ENCODE measurements at places on chromosomes 3 and 15.

GRCh38 chr15:74399511-74400312 lies 32.3 kb upstream of the CYP11A1 start:
- no peak for DNase-seq

GRCh38 chr3:87227104-87227834 lies at the start of gene CHMP2B:
TSS of gene CHMP2B (plus strand) at chr3:87227309. CDS start at chr3:87227523, 214 bp downstream.
- peak; percentile 86 for DNase-seq

DNA sequence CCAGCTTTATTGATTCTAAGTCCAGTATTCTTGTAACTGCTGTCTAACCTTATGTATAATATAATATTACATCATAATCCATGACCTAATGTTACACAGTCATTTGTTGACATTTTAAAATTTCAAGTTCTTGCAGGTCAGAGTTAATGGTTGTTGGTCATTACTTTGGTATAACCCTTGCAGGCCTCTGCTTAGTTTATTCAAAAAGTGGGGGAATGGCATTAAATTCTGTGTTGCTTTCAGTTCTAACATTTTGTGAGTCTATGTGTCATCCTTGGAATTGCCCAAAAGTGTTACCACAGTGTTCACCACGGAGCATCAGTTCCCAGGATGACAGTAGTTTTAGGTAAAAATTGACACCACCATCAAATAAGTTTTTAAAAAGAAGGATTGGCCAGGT lies 174.8 kb upstream of the BCL6 start:
- DNase-seq = no peak

DNA sequence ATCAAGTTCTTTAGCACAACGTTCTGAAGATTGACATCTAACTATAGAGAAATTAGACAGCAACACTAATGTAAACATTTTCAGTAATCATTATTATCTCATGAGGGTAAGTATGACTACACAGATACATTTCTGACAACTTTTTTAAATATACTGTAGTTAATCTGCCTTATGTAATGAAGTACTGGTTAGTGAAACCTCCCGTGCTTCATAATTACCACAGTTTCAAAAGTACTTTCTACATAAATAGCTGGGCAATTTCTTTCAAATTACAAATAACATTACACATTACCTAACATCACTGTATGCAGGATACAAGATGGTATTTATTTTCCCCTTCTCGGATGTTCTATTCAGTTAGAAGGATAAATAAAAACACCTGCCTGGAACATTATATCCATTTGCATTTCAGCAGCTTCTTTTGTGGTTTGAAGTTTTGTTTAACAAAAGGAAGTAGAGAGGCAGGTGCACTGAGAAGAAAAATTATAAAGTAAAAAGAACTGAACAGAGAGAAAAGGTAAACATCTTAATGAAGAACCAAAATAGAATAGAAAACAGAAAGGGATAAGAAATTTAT lies 1241.5 kb upstream of the GBE1 start:
- no peak for DNase-seq

DNA sequence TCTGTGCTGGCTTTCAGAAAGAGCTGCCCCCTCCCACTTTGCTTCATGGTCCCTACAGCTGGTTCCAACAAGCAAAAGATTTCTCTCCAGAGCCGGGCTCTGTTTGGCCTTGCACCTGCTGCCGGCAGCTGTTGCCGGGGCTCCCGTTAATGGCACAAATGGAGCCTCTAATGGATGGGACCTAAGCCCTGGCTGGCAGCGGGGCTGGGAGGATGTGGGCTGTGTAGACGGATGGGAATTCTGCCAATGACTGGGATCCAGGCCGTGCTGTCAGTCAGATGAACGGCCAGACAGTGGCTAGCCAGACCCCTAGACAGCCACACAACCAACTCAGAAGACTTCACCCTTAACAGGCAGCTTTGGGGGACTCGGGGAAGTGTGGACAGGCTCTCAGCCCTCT lies 88.0 kb downstream of the RPLP1 start:
- DNase-seq = no peak

DNA sequence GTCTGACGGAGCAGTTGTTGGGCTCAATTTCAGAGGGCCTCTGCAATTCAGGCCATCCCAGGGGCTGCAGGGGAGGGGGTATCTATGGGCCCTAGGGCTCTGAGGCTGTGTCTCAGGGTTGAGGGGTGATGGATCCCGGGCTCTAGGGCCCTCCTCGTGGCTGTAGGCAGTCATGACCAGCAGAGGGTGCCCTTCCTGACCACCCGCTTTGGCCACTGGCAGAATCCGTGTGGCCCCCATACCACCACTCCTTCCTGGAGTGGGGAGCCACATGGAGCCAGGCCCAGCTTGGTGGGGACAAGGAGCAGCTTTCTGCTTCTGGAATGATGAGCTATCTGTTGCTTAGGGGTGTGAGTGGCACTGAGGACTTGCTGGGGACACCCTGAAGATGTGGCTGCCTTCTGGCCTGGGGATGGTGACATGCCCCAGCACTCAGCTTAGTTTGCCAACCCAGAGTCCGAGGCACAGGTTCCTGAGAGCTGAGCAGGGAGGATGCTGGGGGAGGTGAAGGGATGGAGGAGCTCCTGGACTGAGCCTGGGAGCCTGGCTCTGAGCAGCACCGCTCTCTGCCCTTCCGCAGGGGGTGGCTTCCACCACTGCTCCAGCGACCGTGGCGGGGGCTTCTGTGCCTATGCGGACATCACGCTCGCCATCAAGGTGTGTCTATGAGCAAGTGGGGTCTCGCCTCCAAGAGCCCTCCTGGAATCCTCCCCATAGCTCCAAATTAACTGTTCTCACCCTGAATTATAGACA lies 20.2 kb downstream of the HDAC11 start:
- DNase-seq = no peak

- no peak for DNase-seq
Measured at GRCh38 chr3:39132096-39133092, 21.0 kb downstream of the CSRNP1 start.

DNA sequence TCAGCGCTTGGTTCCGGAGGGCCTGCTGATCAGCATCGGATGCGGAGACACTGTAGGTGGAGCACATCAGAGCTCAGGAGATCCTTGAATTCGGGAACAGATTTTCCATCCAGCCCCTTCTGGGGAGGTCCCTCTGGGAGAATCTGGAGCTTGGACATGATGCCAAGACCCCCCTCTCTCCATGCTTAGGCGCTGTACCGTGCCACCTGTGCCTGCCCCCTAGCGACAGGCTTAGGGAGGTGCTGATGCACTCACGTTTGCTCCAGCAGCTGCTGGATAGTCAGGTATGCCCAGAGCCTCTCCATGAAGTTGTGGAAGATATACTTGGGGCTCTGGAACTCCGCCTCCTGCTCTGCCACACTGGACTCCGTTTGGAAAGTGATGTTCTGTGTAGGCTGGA lies 9.7 kb downstream of the ITIH4 start:
- no peak for DNase-seq

DNA sequence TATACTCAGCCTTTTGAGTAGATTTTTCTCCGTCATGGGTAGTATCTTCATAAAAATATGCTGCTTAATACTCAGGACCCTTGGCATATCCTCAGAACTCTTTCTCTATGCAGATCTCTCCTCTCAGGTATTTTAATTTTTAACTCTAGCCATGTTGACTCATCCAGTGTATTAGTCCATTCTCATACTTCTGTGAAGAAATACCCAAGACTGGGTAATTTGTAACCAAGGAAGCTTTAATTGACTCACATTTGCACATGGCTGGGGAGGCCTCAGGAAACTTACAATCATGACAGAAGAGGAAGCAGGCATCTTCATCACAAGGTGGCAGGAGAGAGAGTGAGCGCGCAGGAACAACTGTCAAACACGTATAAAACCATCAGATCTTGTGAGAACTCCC lies 129.3 kb upstream of the CD96 start:
- no peak for DNase-seq

DNA sequence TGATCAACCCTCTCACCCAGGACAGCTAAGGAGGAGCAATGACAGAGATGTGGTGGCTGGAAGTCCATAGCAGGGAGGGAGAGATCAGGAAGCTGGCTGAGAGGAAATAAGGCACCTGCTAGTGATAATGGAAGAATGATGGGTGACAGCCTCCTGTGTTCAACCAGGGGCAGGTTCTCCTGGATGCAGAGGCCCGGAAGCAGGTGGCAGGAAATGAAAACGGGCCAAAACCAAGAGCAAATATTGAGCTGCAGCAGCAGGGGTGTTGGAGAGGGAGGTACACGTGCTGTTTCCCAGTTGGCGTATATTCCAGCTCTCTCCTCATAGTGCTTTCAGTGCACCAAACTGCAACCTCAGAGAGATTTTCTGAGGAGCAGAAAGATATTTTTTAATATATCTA lies 213.4 kb upstream of the TBL1XR1 start:
- no peak for DNase-seq

DNA sequence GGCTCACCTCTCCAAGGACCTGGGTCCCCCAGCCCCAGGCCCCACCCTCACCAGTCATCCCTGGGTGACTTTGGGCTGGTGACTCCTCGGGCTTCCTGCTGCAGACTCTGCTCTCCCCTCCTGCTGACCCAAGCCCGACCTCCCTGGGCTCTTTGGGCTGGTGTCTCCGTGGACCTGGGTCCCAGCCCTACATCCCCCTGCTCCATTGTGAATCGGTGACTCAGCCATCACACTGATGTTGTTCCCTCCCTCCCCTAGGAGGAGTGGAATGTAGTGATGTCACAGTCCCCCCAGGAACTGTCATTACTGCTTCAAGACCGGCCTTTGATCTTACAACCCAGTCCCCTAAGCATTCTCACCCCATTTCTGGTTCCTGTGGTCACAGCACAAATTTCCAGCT lies 83.7 kb downstream of the ADAMTS7 start:
- no peak for DNase-seq

GRCh38 chr3:134777341-134777740 lies 17.7 kb upstream of the EPHB1 start:
- DNase-seq = no peak

DNA sequence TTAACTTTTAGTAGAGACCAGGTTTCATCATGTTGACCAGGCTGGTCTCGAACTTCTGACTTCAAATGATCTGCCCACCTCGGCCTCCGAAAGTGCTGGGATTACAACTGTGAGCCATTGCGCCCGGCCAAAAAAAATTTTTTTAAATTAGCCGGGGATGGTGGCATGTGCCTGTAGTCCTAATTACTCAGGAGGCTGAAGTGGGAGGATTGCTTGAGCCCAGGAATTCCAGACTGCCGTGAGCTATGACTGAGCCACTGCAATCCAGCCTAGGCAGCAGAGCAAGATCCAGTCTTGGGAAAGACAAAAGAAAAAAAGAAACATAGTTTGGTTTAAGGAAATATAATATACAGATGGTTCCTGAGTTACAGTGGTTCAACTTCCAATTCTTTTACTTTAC lies 44.9 kb upstream of the EIF3J start:
- no peak for DNase-seq

Measured in activated CD4-positive, alpha-beta T cell treated with anti-CD3 and anti-CD28 coated beads, Interleukin-2, amount 50 U/mL, for 24 hours (primary cell).